ENCODE measurements at places on chromosomes 5 and 9.

GRCh38 chr5:14006823-14007520, 62.5 kb upstream of the DNAH5 start:
- no peak overlapping the region for H3K4me3 ChIP-seq
- no peaks in the 10 kb centered on the region for H3K36me3 ChIP-seq
- H3K27me3 ChIP-seq: peaks cover 19% of the 10 kb centered on the region
- peaks cover 4% of the 10 kb centered on the region for H3K4me1 ChIP-seq
- H3K27ac ChIP-seq: no peak overlapping the region
- DNase-seq: no peak

GRCh38 chr5:150703762-150704161, 2.9 kb upstream of the RBM22 start:
- no peaks in the 10 kb centered on the region for H3K27me3 ChIP-seq
- DNase-seq: no peak
- no peak overlapping the region for H3K27ac ChIP-seq
- peaks cover 7% of the 10 kb centered on the region for H3K36me3 ChIP-seq
- peaks cover 14% of the 10 kb centered on the region for H3K4me1 ChIP-seq

DNA sequence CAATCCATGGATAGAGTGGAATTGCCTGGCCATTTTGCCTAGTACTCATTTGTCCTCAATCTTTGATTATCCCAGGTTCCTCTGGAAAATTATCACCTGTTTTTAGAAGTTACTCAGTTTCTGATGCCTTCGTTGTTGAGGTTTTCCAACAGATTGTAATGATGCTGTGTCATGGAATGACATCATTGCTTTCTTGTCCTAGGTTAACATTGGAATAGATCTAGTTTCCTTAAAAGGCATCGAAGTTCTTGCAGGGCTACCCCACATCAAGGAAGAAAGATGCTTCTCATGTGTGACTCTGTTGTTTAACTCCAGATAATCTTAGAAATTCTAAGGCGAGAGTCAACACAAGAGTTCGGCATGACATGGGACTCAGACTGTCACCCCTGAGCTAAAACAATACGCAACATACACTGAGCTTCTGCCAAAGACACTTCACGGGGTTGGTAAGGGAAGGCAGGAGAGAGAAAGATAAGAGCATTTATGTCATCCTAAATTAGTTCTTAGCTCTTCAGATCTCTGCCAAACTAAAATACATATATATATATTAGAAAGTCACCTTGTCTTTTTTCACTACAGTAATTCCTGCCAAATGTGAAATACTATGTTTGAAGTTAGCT, 293.2 kb upstream of the WWC1 start:
- no peak overlapping the region for H3K4me3 ChIP-seq
- H3K27ac ChIP-seq: no peak overlapping the region
- H3K4me1 ChIP-seq: peaks cover 18% of the 10 kb centered on the region
- H3K27me3 ChIP-seq: no peaks in the 10 kb centered on the region
- peaks cover 5% of the 10 kb centered on the region for H3K36me3 ChIP-seq

DNA sequence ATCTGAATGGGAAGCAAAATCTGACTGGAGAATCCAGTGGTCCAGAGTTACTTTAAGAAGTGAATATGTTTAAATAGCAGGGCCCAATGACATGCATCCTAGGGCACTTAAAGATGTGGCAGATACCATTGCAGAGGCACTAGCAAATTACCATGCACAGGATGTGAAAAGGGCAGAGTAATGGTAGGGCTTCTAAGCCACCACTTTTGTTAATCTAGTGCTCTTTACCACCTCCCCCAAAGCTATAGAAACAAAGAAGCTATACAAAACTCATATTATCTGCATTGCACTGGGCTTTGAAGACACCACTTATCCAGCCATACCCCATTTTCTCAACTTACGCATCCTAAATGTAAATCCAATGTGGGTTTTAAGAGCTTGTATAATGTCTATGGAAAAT, 81.2 kb downstream of the ZCCHC7 start:
- peak; percentile 74 for DNase-seq
- peaks cover 51% of the 10 kb centered on the region for H3K4me1 ChIP-seq

- H3K4me1 ChIP-seq: no peaks in the 10 kb centered on the region
- H3K27me3 ChIP-seq: peaks cover 6% of the 10 kb centered on the region
- DNase-seq: no peak
- H3K27ac ChIP-seq: no peak overlapping the region
- H3K4me3 ChIP-seq: no peak overlapping the region
Measured at GRCh38 chr5:170757182-170757601, 26.3 kb upstream of the GABRP start.

GRCh38 chr5:73319036-73319435, 129.5 kb downstream of the FOXD1 start:
- no peak overlapping the region for H3K27ac ChIP-seq
- no peaks in the 10 kb centered on the region for H3K4me1 ChIP-seq
- no peaks in the 10 kb centered on the region for H3K27me3 ChIP-seq
- H3K36me3 ChIP-seq: no peaks in the 10 kb centered on the region
- DNase-seq: no peak

DNA sequence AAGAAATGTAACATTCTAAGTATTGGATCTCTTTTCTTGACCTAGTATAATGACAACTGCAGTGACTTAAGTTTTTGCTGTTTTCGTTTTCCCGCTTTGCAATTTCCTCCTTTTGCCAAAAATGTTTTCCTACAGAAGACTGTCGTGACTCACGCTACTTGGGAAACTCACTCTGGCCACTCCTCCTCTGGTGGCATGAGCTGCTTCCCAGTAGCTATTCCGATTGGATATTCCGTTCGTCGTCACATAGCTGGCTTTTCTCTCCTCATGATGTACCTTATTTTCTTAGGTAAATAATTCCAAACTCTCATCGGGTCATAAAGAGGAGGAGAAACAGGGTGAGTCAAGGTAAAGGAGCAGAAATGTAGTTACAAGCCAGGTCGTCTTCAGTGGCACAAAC, 64.9 kb downstream of the GOLPH3 start:
- no peaks in the 10 kb centered on the region for H3K27me3 ChIP-seq
- H3K4me1 ChIP-seq: no peaks in the 10 kb centered on the region
- DNase-seq: no peak
- H3K36me3 ChIP-seq: peaks cover 61% of the 10 kb centered on the region

GRCh38 chr9:84736081-84736480, 66.6 kb downstream of the NTRK2 start:
- H3K36me3 ChIP-seq: no peaks in the 10 kb centered on the region
- H3K4me1 ChIP-seq: no peaks in the 10 kb centered on the region
- no peaks in the 10 kb centered on the region for H3K27me3 ChIP-seq
- no peak overlapping the region for H3K27ac ChIP-seq

DNA sequence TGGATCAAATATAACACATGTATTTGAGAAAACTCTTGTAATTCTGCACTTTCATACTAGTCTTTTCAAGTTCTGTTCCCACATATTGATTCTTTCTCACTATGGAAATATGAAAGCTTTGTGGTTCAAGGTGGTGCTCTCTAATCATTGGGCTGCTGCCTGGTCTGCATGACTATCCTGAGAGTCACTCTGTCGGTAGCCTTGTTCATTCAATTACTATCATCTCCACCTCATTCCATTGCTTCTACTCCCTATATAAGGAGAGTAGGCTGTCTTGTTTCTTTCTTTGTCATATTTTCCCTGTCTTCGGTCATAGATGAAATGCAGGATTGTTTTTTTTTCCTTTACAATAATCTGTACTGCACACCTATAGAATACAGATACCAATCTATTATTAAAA, 341.4 kb upstream of the ACTBL2 start:
- no peaks in the 10 kb centered on the region for H3K36me3 ChIP-seq
- H3K27me3 ChIP-seq: no peaks in the 10 kb centered on the region
- H3K4me3 ChIP-seq: no peak overlapping the region
- H3K27ac ChIP-seq: no peak overlapping the region
- H3K4me1 ChIP-seq: peaks cover 14% of the 10 kb centered on the region

DNA sequence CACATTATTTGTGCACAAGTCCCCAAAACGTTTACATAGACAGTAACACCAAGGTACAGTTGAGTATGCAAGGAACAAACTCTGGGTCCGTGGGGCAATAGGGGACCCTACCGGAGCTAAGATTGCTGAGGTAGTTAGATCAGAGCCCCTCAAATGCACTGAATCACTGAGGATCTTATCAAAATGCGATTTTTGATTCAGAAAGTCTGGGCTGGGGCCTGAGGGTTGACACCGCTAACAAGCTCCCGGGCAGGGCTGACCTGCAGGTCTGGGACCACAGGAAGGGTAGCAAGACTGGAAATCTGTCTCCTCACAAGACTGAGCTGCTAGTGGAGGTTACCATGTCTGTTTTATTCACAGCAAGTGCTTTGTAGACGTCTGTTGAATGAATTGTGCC, 1.8 kb upstream of the IL3 start:
- H3K4me1 ChIP-seq: no peaks in the 10 kb centered on the region
- H3K4me3 ChIP-seq: no peak overlapping the region
- no peaks in the 10 kb centered on the region for H3K36me3 ChIP-seq

- peaks cover 5% of the 10 kb centered on the region for H3K4me1 ChIP-seq
- DNase-seq: no peak
- H3K27ac ChIP-seq: no peak overlapping the region
- no peak overlapping the region for H3K4me3 ChIP-seq
- H3K27me3 ChIP-seq: no peaks in the 10 kb centered on the region
Measured at GRCh38 chr9:96459268-96460007, 9.5 kb downstream of the HABP4 start.

DNA sequence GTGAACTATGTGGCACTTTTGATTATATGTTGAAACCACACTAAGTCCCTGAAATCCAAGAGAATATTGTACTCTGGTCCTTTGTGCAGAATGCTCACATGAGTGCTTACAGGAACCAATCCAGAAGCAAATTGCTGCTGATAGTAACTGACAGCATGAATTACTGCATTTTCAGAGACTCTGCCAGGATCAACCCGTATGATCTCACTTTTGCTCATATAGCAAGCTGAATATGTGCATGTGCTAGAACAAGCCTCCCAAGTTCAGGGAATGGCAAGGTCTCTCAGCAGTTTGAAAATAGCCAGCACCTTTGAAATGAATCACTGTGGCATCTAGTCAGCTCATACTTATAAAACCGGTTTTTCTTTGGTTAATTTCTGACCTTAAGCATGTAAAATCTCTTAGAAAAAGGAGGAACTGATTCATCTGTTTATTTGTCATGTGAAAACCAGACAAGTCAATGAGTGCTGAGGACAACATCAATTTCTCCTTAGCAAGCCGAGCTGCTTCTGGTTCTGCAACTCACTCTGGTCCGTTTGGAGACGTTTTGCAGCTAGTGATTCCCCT, 215.7 kb upstream of the ELL2 start:
- H3K36me3 ChIP-seq: no peaks in the 10 kb centered on the region
- H3K27ac ChIP-seq: no peak overlapping the region
- no peaks in the 10 kb centered on the region for H3K27me3 ChIP-seq
- no peaks in the 10 kb centered on the region for H3K4me1 ChIP-seq
- H3K4me3 ChIP-seq: no peak overlapping the region
- DNase-seq: no peak

- no peak overlapping the region for H3K27ac ChIP-seq
- H3K27me3 ChIP-seq: peaks cover 21% of the 10 kb centered on the region
- no peak for DNase-seq
- no peaks in the 10 kb centered on the region for H3K36me3 ChIP-seq
- H3K4me3 ChIP-seq: no peak overlapping the region
- H3K4me1 ChIP-seq: no peaks in the 10 kb centered on the region
Measured at GRCh38 chr9:78615372-78615771, 318.4 kb downstream of the PSAT1 start.

DNA sequence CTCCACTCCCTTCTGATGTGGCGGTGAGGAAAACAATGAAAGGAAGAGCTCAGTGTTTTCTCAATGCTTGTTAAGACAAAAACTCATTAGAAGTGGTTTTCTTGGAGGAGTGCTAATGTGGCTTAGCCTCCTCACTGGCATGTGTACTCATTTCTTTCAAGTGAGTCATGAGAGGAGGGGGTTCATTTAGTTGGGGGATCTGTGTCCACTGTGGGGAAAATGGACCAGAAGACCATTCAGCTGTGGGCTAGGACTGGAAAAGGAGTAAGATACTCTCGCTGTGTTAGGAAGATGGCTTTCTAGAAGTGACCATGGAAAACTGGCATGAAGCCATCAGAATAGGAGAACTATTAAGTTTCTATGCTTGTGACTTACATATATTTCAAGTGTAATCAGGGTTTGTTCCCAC, 23.5 kb downstream of the KLF9 start:
- no peak overlapping the region for H3K4me3 ChIP-seq
- H3K4me1 ChIP-seq: no peaks in the 10 kb centered on the region
- H3K27ac ChIP-seq: no peak overlapping the region
- H3K27me3 ChIP-seq: no peaks in the 10 kb centered on the region

- DNase-seq: no peak
- no peaks in the 10 kb centered on the region for H3K36me3 ChIP-seq
- no peak overlapping the region for H3K4me3 ChIP-seq
- no peak overlapping the region for H3K27ac ChIP-seq
- peaks cover 7% of the 10 kb centered on the region for H3K27me3 ChIP-seq
Measured at GRCh38 chr5:59358005-59358861, 535.3 kb downstream of the PDE4D start.

GRCh38 chr5:89280103-89281037, 397.4 kb upstream of the MEF2C start:
- no peaks in the 10 kb centered on the region for H3K36me3 ChIP-seq
- no peak overlapping the region for H3K4me3 ChIP-seq

DNA sequence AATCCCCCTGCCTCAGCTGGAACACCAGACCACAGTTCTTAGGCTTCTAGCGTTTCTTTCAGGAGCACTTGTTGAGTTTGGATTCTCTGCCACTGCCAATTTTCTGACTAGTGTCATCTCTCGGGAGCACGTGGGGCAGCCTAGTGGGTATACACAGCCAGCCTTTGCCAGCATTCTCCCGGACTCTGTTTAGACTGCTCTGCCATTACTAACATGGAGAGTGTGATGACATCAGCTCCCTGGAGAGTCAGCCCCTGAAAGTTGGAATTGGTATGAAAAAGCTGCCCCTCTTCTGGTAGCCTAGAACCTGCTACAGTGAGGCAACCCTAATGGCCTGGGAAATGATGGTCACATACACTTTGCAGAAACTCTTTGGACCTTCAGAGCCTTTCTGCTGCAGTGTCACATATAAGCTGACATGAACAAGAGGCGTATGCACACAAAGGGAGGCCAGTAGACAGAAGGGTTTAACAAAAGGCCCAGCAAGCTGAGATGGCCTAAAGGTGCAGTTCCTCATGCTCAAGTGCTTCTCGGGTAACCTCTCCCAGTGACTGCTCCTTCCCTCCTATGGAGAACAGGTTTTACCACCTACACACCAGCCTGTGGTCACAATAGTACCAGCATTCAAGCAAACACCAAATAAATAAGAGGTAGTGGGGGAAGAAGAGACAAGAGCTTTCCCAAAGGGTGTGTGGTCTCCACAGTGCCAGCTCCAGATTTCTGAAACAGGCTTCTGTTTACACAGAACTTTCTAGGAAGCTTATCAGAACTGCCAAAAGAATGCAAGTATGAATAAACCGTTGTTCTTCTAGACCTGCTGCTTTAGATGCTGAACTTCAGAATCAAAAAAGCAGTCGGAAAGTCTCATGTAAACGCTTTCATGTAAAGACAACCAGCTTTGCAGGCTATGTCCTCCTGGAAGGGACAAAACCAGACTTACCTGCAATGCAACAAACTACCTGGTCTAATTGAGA, 16.5 kb downstream of the SPACA9 start:
- no peaks in the 10 kb centered on the region for H3K27me3 ChIP-seq
- no peak overlapping the region for H3K27ac ChIP-seq
- no peaks in the 10 kb centered on the region for H3K4me1 ChIP-seq
- H3K4me3 ChIP-seq: no peak overlapping the region

GRCh38 chr9:35861161-35861897, 8.9 kb downstream of the OR13J1 start:
- no peaks in the 10 kb centered on the region for H3K4me1 ChIP-seq
- no peak for DNase-seq
- H3K27ac ChIP-seq: no peak overlapping the region
- H3K27me3 ChIP-seq: no peaks in the 10 kb centered on the region
- no peak overlapping the region for H3K4me3 ChIP-seq
- H3K36me3 ChIP-seq: no peaks in the 10 kb centered on the region
